ENCODE measurements at places on chromosomes 7 and 10.

DNA sequence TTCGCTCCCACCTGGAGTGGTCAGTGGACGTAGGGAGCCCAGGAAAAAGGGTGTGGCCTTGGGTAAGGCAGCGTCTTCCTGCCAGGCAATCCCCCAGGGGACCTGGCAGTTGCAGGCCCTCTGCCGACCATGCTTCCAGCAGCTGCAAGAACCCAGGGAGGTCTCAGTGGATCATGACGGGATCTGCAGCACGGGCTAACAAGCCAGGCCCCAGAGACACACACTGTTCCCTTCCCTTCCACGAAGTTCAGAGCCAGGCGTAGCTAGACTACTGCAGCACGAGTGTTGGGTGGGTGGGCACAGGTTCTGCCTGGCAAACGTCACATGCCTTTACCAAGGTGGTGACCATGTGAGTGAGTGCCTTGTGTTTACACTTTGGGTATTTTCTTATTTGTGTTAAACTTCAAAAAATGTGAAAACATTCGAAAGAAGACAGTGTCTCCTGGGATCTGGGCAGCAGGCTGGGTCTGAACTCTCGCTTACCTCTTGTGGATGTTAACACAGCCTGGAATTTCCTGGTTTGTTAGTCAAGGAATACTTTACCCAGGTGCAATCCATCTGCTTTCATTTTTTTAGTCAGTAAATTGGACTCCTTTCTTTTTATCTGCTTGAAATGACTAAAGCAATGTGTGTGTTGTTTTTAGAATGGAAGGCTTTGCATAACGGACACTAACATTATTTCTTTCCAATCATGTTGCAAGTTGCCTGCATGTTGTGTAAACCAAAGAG is 48.2 kb upstream of the VIPR2 start:
- no peak for DNase-seq

DNA sequence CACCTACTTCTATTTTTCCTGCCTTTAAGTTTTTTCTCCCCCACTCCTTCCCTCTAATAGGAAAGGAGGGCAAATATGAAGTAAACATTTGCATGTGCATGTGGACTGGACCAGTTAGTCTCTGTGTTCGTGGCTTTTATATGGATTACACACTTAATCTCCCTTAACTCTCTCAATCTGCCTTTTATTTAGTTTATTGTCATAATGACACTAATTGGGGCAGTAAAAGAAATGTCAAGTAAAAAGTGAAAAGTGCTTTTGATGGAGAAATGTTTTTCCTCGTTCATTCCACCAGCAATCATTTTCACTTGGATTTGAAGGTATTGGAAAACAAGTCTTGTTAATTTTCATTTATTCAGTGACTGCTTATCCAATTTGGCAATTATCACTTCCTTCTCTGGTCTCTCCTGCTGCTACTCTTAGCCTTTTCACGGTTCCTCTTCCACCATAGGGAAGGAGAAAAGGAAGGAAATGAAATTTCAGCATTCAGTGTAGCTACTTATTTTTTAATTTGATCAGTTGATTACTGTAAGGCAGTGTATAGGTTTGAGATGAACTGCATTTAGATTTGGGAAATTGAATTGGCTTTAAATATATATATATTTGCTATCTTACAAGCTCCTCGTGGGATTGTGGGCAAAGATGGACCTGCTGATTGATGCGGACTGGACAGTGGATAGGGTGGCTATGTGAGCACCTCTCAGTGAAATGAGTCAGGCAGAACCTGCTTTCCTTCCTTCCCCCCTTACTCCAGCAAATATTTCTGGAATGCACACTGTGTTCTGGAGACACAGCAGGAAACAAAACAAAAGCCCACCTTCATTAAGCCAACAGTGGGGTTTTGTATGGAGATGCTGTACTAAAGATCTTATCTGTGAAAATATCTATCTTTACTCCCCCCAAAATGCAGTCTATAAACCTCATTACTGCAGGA is 77.5 kb downstream of the LRRC4 start:
- DNase-seq, result no peak

GRCh38 chr7:36129048-36129534 is 24.0 kb upstream of the EEPD1 start:
- DNase-seq, result no peak

- no peak for DNase-seq
Measured at GRCh38 chr10:75435291-75435690, 3.9 kb downstream of the LRMDA start.

GRCh38 chr7:150974468-150975391 is 3.4 kb downstream of the KCNH2 start:
- peak; percentile 55 for DNase-seq

DNA sequence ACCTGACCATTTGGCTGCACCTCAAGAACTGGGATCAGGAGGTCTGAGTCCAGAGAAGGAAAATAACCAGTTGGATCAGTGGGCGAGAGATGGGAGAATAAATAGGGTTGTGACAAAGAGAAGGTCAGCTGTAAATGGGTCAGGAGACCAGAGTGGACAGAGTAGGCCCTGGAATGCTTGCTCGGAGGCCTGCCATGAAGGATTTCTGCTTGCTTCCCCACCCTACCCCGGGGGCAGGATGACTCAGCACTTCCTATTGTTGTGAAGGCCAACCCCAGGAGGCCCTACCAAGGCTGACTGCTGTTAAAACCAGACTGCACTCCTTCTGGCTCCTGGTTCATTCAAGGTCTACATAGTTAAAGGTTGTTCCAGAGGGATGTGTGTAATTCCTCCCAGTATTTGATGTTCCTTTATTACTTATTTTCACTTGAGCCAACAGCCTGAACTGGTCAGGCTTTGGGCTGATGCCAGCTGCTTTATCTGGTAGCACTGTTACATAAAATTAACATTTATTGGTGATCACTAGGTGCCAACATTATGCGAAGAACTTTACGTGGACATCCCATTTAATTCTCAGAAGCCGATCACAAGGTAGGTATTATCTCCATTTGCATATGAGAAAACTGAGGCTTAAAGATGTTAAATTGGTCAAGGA is 27.3 kb upstream of the IFRD1 start:
- peak; percentile 39 for DNase-seq

- DNase-seq, result no peak
Measured at GRCh38 chr7:83466956-83467355, 182.0 kb downstream of the SEMA3E start.

GRCh38 chr10:13672548-13672947 is 85.8 kb downstream of the PRPF18 start:
- no peak for DNase-seq

DNA sequence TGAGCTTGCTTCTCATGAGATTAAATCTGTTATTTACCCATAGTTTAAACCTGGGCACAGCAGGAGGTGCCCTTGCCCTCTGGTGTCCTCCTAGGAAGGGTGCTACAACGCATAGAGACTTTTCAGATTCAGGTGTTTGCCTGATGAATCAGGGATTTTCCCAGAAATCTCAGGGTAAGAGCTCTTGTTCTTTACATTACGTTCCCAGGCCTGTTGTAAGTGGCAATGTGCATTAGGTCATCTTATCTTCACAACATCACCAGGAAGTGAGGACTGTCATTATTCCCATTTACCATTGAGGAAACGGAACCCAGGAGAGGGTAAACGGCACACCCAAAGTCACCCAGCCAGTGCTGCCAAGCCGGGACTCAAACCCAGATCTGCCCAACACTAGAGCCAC is 73.0 kb downstream of the NHLRC2 start:
- no peak for DNase-seq

DNA sequence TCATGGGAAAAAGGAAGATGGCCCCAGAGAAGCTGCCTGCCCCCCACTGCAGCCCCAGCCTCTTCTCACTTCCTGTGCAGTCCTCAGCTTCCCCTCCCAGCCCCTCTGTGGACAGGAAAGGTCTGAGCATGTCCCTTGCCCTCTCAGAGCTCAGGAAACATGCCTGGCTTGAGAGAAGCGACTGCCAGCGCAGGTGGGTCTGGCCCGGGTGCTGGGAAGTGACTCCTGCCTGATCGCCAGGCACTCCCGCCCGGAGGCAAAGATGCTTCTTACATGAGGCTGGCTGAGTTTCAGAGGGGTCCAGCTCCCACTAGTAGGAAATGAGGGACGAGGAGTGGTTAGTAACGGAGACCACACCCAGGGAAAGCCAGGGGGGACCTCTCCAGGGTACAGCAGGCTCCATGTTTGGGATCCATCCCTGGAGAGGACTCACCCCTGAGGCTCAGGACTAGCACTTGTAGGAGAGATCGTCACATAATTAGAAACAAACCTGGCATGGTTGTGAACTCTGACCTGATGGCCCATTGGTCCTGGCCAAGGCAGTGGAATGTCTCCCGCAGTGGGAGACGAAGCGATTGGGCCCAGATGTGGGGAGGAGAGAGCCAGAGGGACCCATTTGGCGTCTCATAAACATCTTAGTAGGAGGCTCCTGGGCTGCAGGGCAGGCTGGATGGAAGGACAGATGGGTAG is 12.3 kb downstream of the ELN start:
- DNase-seq, result no peak

DNA sequence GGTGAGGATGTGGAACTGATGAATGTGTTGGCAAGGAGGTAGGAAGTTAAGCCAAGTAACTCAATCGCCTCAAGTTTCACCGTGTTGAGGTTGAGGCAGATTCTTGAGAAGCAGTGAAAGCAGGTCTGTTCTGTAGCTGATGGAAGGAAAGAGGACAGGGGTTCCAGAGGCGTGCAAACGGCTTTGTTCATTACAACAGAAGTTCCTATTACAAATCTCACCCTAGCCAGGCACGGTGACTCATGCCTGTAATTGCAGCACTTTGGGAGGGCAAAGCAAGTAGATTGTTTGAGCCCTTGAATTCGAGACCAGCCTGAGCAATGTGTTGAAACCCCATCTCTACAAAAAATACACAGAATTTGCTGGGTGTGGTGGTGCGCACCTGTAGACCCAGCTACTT is 36.9 kb upstream of the PTF1A start:
- no peak for DNase-seq

GRCh38 chr10:79984851-79985250 is 35.9 kb upstream of the SFTPD start:
- DNase-seq, result no peak

All from putamen (tissue), 1 donor.